ENCODE measurements at places on chromosomes 2 and 18. TPM values are rescaled to one million over a fixed set of nuclear protein-coding genes. Genes with fewer than 3 reads are reported as not detected.

- H3K27me3 ChIP-seq = no peaks in the 10 kb centered on the region
- H3K36me3 ChIP-seq = peaks cover 95% of the 10 kb centered on the region
- no peak overlapping the region for H3K27ac ChIP-seq
- no peaks in the 10 kb centered on the region for H3K4me1 ChIP-seq
- H3K4me3 ChIP-seq = no peak overlapping the region
- DNase-seq = no peak
Observed at GRCh38 chr2:165886487-165887146, 67.0 kb downstream of the TTC21B start.

GRCh38 chr18:9709304-9709877 lies 1.3 kb downstream of the RAB31 start:
- H3K4me1 ChIP-seq = no peaks in the 10 kb centered on the region
- no peaks in the 10 kb centered on the region for H3K27me3 ChIP-seq
- H3K27ac ChIP-seq = peak overlapping the region; percentile 45
- DNase-seq = peak; percentile 20

- no peak overlapping the region for H3K4me3 ChIP-seq
- peak overlapping the region; percentile 64 for H3K27ac ChIP-seq
- H3K4me1 ChIP-seq = peaks cover 43% of the 10 kb centered on the region
- H3K36me3 ChIP-seq = no peaks in the 10 kb centered on the region
- DNase-seq = peak; percentile 45
Observed at GRCh38 chr2:86254576-86255538, 55.6 kb downstream of the MRPL35 start.

CDCA7 gene
- total RNA-seq = 0.85 TPM

DNA sequence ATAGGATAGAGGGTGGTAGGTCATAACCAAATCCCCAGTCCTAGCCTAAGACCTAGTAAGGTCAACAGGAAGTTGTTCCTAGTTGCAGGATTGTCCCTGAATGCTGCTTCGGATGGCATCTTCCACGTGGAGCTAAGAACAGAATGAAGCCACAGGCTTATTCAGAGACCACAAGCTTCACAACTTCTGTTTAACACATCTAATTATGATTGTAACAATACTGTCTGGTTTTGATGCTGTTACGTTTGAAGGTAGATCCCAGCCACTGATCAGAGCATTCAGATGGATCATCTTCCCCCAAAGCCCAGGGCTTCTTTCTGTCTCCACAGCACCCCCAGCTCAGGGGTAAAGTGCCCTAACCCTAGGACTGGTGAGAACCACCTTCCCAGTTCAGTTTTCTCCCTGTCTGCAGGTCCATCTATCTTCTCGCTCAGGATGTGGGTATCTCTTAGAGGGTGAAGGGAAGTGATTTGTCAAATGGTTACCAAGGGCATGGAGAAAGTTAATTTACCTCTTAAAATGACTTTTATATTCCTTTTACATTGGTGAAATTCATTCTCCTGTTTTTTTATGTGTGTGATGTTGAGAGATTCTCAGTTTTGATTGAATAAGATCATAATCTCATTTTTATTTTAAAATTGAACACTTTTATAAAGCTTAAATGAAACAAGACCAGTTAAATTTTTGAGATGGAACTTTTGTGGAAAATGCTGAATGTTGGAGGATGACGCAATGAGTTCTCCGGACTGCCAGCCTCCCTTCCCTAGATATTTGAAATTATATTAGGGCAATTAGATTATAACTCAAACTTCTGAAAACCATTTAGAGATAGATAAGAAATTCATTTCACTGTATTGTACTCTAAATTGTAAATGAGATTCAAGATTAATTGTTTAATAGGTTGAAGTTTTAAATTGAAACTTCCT lies 66.5 kb downstream of the RHBDD1 start:
- H3K27ac ChIP-seq = no peak overlapping the region
- no peak for DNase-seq
- no peak overlapping the region for H3K4me3 ChIP-seq

- H3K4me3 ChIP-seq = no peak overlapping the region
- DNase-seq = no peak
- H3K36me3 ChIP-seq = no peaks in the 10 kb centered on the region
Observed at GRCh38 chr2:167287212-167287611, 398.9 kb downstream of the XIRP2 start.

GREB1 gene
- 6.2 TPM for total RNA-seq

POTEF gene
- not detected for total RNA-seq

DNA sequence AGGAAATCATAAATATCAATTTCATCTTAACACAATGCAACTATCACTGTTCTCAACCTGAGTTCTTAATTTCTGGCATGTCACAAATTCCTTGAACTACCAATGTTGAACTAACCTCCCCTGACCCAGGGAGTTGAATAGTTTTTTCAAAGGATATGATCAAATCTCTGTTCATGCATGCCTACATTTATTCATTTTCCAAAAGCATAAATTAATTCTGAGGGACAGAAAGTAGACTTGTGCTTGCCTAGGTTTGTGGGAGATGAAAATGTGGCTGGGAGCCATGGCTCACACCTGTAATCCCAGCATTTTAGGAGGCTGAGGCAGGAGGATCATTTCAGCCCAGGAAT lies 175.7 kb downstream of the TGIF1 start:
- H3K4me1 ChIP-seq = peaks cover 19% of the 10 kb centered on the region
- no peak overlapping the region for H3K27ac ChIP-seq
- no peaks in the 10 kb centered on the region for H3K27me3 ChIP-seq
- no peaks in the 10 kb centered on the region for H3K36me3 ChIP-seq
- no peak for DNase-seq

- H3K27ac ChIP-seq = peak overlapping the region; percentile 72
- DNase-seq = no peak
- no peaks in the 10 kb centered on the region for H3K27me3 ChIP-seq
- H3K4me3 ChIP-seq = no peak overlapping the region
- no peaks in the 10 kb centered on the region for H3K36me3 ChIP-seq
- peaks cover 12% of the 10 kb centered on the region for H3K4me1 ChIP-seq
Observed at GRCh38 chr18:50726960-50727589, 92.7 kb downstream of the MRO start.

DNA sequence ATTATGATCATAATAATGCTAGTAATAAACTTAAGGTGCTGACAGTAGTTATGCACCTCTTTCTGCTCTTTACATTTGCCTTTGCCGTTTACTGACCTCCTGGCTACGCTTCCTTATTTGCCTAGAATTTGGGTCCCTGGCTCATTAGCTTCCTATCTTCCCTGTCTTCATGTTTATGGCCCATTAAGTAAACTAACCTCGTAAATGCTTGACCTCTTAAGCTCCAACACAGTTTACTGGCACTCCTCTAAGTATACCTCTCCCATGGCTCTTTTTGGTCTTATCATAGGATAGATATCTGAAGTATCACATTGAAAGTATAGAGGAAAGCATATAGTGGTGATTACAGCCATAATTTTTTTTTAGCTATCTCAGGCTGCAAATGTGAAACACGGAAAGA lies 657.3 kb upstream of the SLC39A10 start:
- H3K27ac ChIP-seq = no peak overlapping the region
- H3K4me1 ChIP-seq = no peaks in the 10 kb centered on the region
- no peaks in the 10 kb centered on the region for H3K27me3 ChIP-seq

GRCh38 chr2:222851956-222852617 lies 8.7 kb upstream of the ACSL3 start:
- no peak overlapping the region for H3K4me3 ChIP-seq
- no peaks in the 10 kb centered on the region for H3K4me1 ChIP-seq
- no peak for DNase-seq
- H3K27ac ChIP-seq = no peak overlapping the region

GRCh38 chr2:238146884-238147544 lies 8.5 kb downstream of the KLHL30 start:
- H3K27ac ChIP-seq = no peak overlapping the region
- H3K4me3 ChIP-seq = no peak overlapping the region
- H3K27me3 ChIP-seq = no peaks in the 10 kb centered on the region
- H3K4me1 ChIP-seq = peaks cover 10% of the 10 kb centered on the region
- peaks cover 13% of the 10 kb centered on the region for H3K36me3 ChIP-seq

DNA sequence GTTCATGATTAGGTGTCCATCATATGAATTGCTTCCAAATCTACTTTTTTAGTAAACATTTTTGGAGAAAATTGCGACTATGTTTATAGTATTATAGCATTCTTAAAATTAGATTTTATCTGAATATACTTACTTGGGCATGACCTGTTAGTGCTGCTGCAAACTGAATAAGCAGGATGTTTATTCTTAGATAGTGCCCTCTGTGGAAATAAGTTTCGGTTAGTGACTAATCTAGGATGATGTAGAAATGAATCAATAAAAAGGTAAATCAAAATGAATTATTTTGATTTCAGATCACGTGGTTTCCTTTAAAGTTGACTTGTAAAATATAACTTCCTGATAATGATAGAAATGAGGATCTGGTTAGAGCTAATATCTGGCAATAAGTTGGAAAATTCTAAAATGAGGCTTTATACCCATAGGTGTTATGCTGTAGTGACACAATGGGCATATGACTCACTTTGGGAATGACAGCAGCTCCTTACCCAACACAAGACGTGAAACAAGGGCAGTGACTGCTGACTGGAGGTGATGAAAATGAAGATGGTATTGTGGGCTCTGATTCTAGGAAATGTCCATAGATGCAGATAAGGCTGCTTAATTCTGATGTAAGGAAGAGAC lies 165.8 kb upstream of the TCF4 start:
- no peak for DNase-seq
- H3K36me3 ChIP-seq = no peaks in the 10 kb centered on the region
- H3K4me3 ChIP-seq = no peak overlapping the region
- H3K27me3 ChIP-seq = no peaks in the 10 kb centered on the region

Data from heart left ventricle (tissue), 16 donors.